Panc1 (cell line): ENCODE measurements at places on chromosomes 4 and X.

DNA sequence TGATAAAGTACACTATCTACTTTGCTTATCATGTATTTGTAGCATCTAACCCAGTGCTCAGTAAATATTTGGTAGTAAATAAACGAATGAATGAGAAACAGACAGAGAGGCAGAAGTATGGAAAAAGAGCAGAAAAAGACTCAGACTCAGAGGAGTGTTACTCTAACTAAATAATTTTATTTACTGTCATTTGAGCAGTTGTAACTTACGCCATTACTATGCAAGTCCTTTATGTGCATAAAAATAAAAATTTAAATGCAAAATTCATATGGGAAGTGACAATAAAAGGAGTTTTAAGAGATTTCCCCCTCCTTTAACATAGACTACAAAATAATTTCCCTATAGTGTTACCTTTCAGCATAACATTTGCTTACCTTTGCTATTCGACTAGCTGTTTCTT, 49.5 kb downstream of the ZAR1 start:
- H3K4me1 ChIP-seq, result no peaks in the 10 kb centered on the region
- peaks cover 7% of the 10 kb centered on the region; the same call in 1 of the 2 replicates for H3K36me3 ChIP-seq
- H3K27me3 ChIP-seq, result no peaks in the 10 kb centered on the region
- no peak overlapping the region for H3K4me3 ChIP-seq
- H3K27ac ChIP-seq, result no peak overlapping the region

- no peaks in the 10 kb centered on the region for H3K36me3 ChIP-seq
- no peak overlapping the region for H3K27ac ChIP-seq
- H3K4me3 ChIP-seq, result no peak overlapping the region
- DNase-seq, result no peak
These were observed 83.3 kb downstream of the KLHL34 start for GRCh38 chrX:21574793-21575192.

DNA sequence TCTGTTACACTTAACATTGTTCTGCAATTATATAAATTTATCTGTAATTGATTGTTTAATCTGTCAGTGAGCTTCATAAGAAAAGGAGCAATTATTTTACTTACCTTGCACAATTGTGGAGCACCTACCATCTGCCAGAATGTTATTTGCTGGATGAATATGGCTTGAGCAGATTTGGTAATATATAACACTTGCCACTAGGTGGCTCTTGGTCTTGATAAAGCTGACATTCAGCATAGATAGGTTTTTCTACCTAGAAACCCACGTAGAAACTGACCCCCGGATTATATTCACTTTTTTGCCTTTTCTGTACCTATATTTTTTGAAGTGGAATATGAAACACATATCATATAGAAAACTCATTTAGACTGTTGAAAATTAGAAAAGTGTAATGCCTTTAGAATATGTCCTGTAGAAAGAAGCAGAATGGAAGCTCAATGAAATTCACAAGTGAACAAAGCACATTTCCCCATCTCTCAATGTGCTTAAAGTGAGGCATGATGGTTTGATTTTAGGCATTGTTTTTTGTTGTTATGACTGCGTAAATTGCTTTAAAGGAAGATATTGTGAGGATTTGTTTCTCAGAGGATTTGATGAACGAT, 9.5 kb downstream of the RBPJ start:
- H3K27me3 ChIP-seq, result no peaks in the 10 kb centered on the region
- peaks cover 4% of the 10 kb centered on the region; the same call in 1 of the 2 replicates for H3K4me1 ChIP-seq
- no peak overlapping the region for H3K27ac ChIP-seq
- no peak for DNase-seq
- no peak overlapping the region for H3K4me3 ChIP-seq

- no peak overlapping the region for H3K27ac ChIP-seq
- H3K4me1 ChIP-seq, result no peaks in the 10 kb centered on the region
- no peak for DNase-seq
- peaks cover 5% of the 10 kb centered on the region for H3K27me3 ChIP-seq
These were observed 9.6 kb upstream of the EXOSC9 start for GRCh38 chr4:121791481-121791880.

DNA sequence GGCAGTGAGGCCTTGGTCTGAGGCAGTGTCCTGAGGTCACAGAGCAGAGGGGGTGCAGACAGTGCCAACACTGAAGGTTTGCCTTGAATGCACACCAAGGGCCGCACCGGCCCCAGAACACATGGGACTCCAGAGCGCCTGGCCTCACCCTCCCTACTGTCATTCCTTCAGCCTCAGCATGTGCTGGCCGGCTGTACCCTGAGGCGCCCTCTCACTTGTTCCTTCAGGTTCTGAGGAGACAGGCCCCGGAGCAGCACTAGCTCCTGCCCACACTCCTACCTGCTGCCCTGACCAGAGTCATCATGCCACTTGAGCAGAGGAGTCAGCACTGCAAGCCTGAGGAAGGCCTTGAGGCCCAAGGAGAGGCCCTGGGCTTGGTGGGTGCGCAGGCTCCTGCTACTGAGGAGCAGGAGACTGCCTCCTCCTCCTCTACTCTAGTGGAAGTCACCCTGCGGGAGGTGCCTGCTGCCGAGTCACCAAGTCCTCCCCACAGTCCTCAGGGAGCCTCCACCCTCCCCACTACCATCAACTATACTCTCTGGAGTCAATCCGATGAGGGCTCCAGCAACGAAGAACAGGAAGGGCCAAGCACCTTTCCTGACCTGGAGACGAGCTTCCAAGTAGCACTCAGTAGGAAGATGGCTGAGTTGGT, 2.4 kb downstream of the MAGEA12 start:
- H3K27me3 ChIP-seq, result no peaks in the 10 kb centered on the region
- no peaks in the 10 kb centered on the region for H3K4me1 ChIP-seq
- no peak for DNase-seq
- no peak overlapping the region for H3K4me3 ChIP-seq
- no peaks in the 10 kb centered on the region for H3K36me3 ChIP-seq
